ENCODE measurements at places on chromosomes 3 and 15. TPM values are rescaled to one million over a fixed set of nuclear protein-coding genes. Genes with fewer than 3 reads are reported as not detected.

DNA sequence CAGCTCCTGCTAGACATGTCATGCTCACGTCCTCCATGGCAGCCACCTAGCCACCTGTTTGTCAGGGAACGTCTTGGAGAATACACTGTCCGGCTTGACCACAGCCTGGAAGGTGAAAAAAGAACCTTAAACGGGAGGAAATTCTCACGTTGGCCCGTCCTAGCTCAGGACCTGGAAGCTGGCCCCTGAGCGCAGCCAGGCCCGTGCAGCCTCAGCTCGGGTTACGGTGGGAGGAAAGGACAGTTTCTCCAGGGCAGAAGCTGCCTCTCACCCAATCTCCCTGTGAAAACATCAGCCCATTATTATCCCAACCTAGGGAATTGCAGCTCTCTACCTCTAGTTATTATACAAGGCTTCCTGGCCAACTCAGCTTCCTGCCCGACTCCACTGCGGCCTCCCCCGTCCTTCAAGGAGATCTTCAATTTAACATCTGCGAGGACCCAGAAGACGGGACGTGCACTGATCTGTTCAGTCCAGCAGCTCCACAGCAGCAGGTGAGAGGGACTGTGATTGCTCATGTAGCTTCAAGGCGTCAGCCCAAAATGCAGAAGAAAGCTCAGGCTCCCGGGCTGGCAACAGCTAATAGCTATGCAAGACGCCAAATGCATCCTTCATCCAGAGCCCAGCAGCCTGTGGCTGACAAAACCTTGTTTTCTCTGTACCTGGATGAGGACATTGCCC lies 84.7 kb downstream of the ADAMTS17 start:
- no peaks in the 10 kb centered on the region for H3K4me1 ChIP-seq
- H3K27me3 ChIP-seq, result no peaks in the 10 kb centered on the region
- H3K36me3 ChIP-seq, result no peaks in the 10 kb centered on the region
- no peak overlapping the region for H3K4me3 ChIP-seq
- DNase-seq, result no peak
- H3K27ac ChIP-seq, result no peak overlapping the region

GRCh38 chr3:14849638-14850230 lies 31.0 kb downstream of the FGD5 start:
- H3K27me3 ChIP-seq, result no peaks in the 10 kb centered on the region
- no peak overlapping the region for H3K4me3 ChIP-seq

DNA sequence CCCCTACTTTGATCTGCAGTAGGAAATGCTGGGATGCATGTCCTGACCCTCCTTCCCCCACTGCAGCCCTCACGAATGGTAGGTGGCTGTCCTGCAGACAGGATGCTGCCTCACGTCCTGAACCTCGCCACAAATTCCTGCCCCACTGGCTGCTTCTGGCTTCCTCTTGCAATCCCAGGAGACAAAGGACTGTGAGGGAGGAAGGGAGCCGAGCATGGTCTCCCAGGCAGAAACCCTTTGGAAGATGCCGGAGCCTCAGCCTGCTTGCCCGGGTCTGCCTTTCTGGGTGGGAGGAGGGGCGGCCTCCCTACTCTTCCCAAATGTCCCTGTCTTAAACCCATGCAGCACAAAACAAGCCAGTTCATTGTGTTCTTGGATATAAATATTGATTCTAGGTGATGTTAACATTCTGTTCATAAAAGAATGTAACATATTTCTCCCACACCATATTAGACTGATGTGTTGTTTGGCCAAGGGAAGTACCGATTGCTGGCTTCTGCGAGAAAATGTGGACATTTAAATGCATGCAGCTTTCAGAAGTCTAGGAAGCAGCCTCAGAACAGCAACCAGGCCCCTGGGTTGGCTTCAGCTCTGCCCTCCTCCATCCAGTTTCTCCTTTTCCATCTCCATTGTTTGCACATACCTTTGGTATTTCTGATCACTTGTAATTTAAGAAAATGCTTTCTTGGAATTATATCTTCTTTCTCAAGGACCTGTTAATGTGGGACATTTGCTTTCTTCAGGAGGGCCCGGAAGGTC lies 75.3 kb downstream of the HMG20A start:
- H3K36me3 ChIP-seq, result no peaks in the 10 kb centered on the region
- no peak overlapping the region for H3K4me3 ChIP-seq
- no peak for DNase-seq
- H3K27ac ChIP-seq, result no peak overlapping the region

DNA sequence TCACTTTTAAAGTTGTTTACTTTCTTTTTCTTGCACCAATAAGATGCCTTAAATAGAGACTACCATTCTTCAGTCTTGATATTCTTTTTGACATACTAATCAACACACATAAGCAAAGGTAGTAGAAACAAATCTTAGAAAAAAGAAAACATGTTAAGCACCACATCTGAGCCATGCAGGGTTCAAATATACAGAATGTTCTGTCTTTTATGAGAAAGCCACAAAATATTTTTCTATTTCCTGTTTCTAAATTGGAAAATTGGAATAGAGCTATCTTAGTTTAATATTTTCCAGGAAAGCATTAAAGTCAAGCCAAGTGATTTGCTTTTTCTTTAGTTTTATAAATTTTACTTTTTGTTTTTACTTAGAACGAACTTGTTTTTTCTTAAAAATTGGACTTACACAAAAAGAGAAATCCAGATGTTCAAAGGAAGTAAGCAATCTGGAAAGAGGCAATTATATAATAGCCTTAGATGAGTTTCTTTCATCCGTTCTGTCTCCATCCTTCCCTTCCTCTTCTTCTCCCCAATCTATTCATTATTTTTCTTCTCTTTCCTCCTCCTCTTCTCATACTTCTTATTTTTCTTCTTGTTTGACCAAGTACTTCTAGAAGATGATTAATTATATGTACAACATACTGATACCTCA lies 731.7 kb downstream of the SQOR start:
- DNase-seq, result no peak
- H3K27me3 ChIP-seq, result no peaks in the 10 kb centered on the region
- no peaks in the 10 kb centered on the region for H3K4me1 ChIP-seq
- peak overlapping the region; percentile 43 for H3K27ac ChIP-seq
- H3K36me3 ChIP-seq, result no peaks in the 10 kb centered on the region

Gene BHLHE40
- 35.6 TPM for polyA plus RNA-seq

GRCh38 chr15:31554261-31554660 lies 227.6 kb downstream of the KLF13 start:
- no peaks in the 10 kb centered on the region for H3K4me1 ChIP-seq
- no peaks in the 10 kb centered on the region for H3K36me3 ChIP-seq
- no peaks in the 10 kb centered on the region for H3K27me3 ChIP-seq
- peak; percentile 85 for DNase-seq
- H3K27ac ChIP-seq, result no peak overlapping the region

- no peaks in the 10 kb centered on the region for H3K36me3 ChIP-seq
- H3K27ac ChIP-seq, result no peak within 1 kb of the TSS
- H3K27me3 ChIP-seq, result no peaks in the 10 kb centered on the region
- no peak for DNase-seq
- no peak within 1 kb of the TSS for H3K4me3 ChIP-seq
Measured at GRCh38 chr15:69014454-69014853, at the start of gene NOX5. TSS of gene NOX5 (plus strand) at chr15:69014695. CDS start at chr15:69014736, 41 bp downstream.

Gene CYP1A1
- 6.4 TPM for polyA plus RNA-seq

- DNase-seq, result peak; percentile 85
- peak overlapping the region; percentile 95 for H3K27ac ChIP-seq
- no peaks in the 10 kb centered on the region for H3K27me3 ChIP-seq
- H3K4me1 ChIP-seq, result peaks cover 2% of the 10 kb centered on the region
Measured at GRCh38 chr3:124780356-124780755, 50.1 kb downstream of the UMPS start.
